WTC11 (cell line): ENCODE measurements at places on chromosomes 16 and 17.

GRCh38 chr17:78596871-78597764 lies 19.9 kb upstream of the DNAH17 start:
- no peak for DNase-seq

DNA sequence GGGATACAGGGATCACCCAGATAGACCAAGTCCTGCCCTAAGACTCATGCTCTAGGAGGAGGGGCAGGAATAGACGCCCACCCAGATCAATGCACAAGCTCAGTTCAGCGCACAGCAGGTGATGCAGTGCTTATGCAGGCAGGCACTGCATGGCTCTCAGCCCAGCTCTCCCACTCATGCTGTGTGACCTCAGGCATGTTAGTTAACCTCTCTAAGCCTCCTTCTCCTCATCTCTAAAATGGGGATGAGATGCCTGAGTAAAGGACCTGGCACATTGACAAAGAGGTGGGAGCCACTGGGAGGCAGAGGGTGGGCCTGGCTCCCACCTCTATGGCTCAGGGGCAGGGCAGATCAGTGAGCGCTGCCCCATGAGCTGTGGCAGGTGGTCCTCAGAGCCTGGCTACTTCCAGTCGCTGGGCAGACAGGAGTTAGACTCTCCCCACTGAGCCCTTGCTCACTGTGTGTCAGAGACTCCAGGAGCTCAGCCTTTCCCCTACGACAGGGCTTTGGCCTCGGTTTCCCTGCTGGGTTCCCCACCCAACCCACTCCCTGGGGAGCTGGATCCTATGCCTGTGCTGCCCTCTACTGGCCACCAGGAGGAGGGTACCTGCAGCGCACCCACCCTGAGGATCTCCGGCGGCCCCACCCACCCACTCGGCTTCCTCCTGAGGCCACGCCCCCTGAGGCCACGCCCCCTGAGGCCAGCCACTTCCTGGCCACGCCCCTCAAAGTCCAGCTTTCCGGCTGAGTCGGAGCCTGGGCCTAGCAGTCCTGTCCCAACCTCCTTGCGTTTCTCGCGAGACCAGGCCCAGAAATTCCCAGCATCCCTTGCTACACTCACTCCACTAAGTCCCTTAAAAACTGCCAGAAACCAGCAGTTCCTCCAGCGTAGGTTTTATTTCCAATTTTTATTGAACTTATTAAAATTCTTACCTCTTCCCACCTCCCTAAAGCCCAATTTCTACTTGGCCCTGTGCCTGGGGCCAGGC lies 196.1 kb downstream of the GSG1L start:
- DNase-seq: peak; percentile 96

DNA sequence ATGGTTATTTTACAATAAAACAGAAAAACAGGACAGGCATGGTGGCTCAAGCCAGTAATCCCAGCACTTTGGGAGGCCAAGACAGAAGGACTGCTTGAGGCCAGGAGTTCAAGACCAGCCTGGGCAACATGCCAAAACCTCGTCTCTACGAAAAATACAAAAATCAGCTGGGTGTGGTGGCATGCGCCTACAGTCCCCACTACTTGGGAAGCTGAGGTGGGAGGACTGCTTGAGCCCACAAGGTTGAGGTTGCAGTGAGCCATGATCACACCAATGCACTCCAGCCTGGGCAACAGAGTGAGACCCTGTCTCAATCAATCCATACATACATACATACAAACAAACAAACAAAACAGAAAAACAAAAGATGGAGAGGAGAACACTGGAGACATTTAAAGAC lies 45.6 kb downstream of the USP31 start:
- DNase-seq: no peak

DNA sequence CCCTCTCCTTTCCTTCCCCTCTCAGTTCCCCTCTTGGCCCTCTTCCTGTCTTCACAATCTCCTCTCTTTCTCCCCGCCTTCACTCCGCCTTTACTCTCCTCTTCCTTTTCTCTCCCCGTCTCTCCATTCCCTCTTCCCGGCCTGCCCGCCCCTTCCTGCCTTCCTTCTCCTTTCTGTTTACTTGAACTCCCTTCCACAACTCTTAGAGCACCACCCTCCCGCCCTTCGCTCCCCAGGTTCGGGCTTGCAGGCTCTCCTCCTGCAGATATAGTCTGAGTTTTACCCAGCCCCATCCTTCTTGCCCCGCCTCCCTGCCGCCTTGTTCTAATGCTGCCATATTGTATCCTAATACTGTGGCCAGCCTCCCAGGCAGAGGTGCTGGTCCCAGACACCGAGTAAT lies 201.5 kb upstream of the N4BP1 start:
- DNase-seq: peak; percentile 48

GRCh38 chr16:84810518-84811273 lies 9.1 kb upstream of the CRISPLD2 start:
- DNase-seq: no peak

- peak; percentile 42 for DNase-seq
Measured at GRCh38 chr17:74404218-74404617, 27.7 kb upstream of the GPRC5C start.

- no peak for DNase-seq
Measured at GRCh38 chr17:29458066-29458465, 67.9 kb downstream of the TAOK1 start.

DNA sequence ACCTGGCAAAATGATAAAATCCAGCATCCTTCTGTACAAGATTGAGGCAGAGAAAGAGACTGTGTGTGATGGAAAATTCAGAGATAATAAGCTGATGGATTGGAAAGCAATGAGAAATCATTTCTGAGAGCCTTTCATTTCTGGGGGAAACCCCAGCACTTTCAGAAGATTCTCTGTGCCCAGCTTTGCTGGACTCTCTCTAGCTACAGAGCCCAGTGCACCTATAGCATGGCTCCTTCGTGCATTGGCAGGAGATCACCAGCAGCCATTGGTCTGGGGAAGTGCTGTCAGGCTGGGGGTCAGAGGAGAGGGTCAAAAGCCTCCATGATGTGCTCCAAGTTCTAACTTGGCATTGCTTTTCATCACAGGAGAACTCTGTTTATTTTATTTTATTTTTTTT lies 259.9 kb downstream of the SOX9 start:
- no peak for DNase-seq

- no peak for DNase-seq
Measured at GRCh38 chr17:65219124-65219523, 82.0 kb downstream of the RGS9 start.

DNA sequence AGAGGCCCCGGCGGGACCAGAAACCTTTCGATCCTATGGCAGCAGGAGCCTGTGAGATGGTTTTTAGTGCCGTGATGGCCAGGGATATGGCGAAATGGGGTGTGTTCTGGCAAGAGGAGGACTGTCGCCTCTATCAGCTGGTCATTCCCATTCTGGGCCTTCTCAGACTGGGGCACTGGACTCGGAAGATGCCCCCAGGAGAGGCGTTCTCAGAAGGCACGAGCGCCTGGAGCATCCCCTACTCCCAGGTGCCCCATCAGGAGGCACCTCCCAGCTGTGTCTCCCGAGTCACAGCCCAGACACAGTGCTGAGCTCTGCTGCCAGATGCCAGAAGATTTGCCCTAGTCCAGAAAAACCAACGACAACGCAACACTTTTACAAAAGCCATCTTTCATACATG lies 54.6 kb upstream of the ENDOV start:
- no peak for DNase-seq

GRCh38 chr17:73952082-73952479 lies 251.4 kb upstream of the RPL38 start:
- DNase-seq: no peak

DNA sequence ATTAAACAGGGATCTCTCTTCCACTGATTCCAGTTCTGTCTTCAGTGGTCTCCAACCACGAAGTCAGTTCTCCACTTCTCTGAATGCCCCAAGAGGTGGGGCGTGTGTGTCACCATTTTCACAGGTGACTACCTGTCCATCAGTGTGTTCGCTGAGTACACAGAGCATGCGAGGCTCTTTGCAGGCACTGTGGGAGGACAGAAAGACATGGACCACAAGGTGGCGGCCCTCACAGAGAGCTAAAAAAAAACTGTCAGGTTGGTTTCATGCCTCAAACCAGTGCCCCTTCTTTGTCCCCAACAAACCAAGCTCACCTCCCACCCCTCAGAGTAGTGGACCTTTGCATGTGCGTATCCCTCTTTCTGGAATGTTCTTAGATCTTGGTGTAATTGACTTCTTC lies 13.8 kb downstream of the EMP2 start:
- no peak for DNase-seq

DNA sequence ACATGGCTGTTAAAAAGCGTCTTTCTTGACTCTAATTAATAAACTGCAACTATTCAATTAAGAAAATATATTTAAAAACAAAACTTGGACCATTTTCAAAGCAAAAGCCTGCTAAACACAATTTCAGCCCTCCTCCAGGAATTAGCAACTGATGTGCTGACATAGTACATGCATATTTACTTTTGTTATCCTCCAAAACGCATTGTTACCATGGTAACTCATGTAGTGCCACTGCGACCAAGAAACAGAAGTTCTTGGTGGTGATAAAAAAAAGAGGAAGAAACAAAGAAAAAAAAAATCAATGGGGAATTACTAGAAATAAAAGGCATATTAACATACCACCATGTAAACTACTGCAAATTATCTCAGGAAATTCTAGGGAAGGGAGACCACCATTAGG lies 793.4 kb upstream of the CDH8 start:
- no peak for DNase-seq

GRCh38 chr17:13127921-13128602 lies 110.2 kb upstream of the ELAC2 start:
- DNase-seq: no peak

GRCh38 chr17:57442914-57443571 lies 186.7 kb downstream of the MSI2 start:
- no peak for DNase-seq

DNA sequence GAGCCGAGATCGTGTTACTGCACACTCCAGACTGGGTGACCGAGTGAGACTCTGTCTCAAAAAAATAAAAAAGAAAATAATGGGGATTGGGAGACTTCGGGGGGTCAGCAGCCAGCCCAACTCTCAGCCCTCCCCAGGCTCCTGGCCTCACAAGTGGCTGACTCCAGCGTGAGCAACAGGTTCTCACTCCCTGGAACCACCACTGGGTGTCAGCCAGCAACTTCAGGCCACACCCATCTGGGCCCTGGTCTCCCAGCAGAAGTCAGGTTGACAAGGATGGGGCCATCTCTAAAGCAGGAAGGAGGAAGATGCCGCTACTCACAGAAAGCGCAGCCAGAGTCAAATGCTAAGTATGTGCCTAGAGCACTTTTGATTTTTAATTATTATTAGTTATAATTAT lies 139.4 kb downstream of the C16orf78 start:
- DNase-seq: peak; percentile 58
